ENCODE measurements at places on chromosomes 11 and 22.

DNA sequence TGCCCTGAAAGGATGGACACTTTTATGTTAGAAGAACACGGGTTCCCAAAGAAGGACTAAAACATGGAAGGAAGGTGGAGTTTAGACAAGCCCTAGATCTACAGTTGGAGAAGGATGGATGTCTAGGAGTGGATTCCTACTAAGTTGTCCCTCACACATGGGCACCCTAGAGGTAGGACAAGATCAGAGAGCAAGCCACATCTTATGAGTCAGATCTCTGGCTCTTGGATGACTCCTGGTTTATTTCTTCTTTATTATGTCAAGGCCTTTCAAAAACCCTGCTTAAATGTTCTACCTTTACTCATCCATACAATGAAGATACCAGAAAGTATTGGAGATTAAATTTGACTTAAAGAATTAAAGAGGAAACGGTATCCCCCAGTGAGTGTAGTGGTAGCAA is 34.4 kb downstream of the PRCP start:
- no peak for DNase-seq

- DNase-seq: no peak
Observed at GRCh38 chr11:33616552-33616951, 84.1 kb downstream of the C11orf91 start.

DNA sequence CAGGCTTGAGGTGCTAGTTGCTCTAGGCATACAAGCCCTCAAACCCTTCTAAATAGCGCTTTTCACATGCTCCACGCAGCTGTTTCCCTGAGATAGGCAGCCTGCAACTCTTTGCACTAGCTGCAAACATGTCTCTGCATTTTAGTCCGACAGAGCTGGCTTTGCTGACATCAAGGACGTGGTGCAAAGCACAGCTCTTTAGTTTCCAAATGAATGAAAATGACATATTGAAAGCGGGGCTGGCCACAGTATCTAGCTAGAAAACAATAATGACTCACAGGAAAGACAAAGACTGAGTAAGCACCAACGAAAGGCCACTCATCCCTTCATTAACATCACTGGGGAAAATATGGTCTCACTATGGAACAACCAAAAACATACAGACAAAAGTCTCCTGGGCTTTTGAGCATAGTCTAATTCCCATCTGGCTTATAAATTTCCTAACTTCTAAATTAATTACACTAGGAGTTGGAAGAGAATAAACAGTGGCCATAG is 15.3 kb upstream of the ZC3H12C start:
- no peak for DNase-seq

DNA sequence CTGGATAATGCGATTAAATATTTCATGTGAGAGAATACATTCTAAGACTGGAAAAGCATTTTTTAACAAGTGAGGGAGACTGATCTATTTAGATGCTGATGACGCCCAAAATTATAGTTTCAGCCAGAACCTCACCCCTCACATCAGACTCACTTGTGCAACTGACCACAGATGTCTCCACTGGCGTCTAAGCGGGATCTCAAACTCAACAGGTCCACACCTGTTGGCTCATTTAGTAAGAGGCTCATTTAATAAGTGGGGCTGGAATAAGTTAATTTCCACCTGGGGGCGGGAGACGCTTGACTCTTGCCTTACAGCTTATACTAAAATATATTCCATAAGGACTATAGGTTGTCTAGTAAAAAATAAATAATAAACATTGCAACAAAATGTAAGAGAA is 47.5 kb downstream of the MORC2 start:
- DNase-seq: no peak

- DNase-seq: no peak
Observed at GRCh38 chr22:45064313-45065278, 54.8 kb upstream of the PHF21B start.

- DNase-seq: no peak
Observed at GRCh38 chr11:11148104-11148509, 204.9 kb downstream of the CSNK2A3 start.

GRCh38 chr22:24703101-24703500 is 71.4 kb downstream of the PIWIL3 start:
- DNase-seq: no peak

DNA sequence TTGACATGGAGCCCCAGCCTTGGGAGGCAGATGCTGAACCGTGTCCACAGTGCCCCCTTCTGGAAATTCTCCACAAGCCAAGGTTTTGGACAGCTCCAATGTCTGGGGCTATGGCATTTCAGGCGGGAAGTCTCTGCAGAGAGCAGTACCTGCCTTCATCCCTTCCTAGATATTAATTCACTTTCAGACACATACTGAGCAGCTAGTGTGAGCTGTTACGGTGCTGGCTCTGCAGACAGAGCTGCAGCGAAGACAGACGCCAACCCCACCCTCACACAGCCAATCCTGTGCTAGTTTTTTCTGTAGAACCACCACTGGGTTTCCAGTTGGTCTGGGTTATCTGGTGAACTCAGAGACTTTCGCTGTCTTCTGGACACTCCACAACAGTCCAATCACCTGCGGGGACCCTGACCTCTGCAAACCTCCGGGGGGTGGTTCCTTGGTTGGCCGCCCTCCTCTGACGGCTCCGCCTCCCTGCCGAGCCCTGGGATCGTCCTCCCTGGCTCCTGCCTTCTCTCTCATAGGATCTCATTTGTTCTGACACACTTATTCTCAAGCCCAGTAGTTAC is 9.1 kb downstream of the LMF2 start:
- DNase-seq: no peak

DNA sequence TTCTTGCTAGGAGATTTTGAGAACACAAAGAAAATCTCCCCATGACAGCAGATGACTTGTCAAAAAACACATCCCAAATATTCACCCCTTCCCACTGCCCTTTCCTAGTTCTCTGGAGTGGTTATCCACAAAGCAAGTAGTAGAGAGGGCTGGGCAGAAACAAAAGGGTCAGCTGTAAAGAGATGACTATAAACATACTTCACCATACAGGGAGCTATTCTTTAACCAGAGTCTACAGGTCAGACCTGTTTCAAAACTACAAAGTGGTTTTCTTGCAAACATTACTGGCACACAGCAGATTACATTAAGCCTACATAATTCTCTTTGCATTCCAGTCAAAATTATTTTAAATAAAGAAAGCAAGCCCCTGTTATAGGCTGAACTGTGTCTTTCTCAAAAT is 47.7 kb upstream of the NFRKB start:
- no peak for DNase-seq

DNA sequence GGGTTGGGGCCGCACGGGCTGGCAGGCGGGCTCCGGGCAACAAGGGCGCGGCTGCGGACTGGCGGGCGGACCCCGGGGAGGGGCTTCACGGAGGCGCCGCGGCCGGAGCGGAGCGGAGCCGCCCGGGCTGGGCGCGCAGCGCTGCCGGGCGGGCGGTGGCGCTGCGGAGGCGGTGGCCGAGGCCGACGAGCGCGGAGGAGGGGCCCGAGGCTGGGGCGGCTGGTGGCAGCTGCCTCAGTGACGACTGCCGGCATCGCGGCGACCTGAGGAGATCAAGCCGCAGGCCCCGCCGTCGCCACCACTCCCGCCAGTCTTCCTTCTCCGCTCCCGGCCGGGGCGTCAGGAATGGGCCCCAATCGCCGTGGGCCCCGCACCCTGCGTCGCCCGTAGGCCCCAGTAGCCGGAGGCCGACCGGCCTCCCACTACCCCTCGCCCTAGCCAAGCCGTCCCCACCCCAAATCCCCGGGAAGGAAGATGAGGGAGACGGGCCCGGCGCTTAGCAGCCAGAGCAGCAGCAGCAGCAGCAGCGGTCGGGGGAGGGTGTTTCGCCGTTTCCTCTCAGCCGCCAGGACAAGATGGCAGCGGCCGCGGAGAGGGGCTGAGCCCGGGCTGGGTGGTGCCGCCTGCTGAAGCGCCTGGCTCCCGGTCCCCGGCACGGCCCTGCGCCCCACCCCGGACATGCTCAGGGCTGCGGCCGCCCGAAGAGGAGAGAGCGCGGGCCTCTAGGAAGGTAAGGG is at the start of gene HIPK3:
HIPK3 (plus strand) TSS at position 222 of the 737 bp plus-strand sequence.
- DNase-seq: peak; percentile 88

GRCh38 chr11:104968355-104968855 is at the start of gene CASP4:
Gene CASP4, minus strand, starts transcription at chr11:104968574. Its CDS starts 49 bp downstream, at chr11:104968525.
- no peak for DNase-seq

GRCh38 chr11:996681-997080 is 39.8 kb downstream of the MUC6 start:
- DNase-seq: no peak

GRCh38 chr11:6693342-6694228 is 10.4 kb upstream of the MRPL17 start:
- no peak for DNase-seq

GRCh38 chr11:10666556-10667520 is 26.7 kb downstream of the IRAG1 start:
- DNase-seq: no peak

DNA sequence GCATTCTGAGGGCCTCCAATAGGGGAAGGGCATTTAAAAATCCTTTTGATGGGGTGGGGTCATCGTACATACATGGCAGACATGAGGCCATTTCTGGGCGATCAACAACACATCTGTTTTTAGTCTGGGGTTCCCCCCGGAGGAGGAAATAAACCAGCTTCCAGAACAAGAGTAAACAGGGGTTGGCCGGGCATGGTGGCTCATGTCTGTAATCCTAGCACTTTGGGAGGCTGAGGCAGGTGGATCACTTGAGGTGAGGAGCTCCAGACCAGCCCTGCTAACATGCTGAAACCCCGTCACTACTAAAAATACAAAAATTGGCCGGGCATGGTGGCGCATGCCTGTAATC is 12.0 kb downstream of the PRSS23 start:
- DNase-seq: no peak

- no peak for DNase-seq
Observed at GRCh38 chr11:1757861-1758610, 5.7 kb downstream of the CTSD start.

GRCh38 chr22:30557243-30557642 is 10.7 kb upstream of the SEC14L6 start:
- no peak for DNase-seq

- no peak for DNase-seq
Observed at GRCh38 chr11:130528298-130529261, 80.1 kb downstream of the ADAMTS15 start.

- DNase-seq: peak; percentile 37
Observed at GRCh38 chr22:27930331-27931060, 11.4 kb upstream of the PITPNB start.

DNA sequence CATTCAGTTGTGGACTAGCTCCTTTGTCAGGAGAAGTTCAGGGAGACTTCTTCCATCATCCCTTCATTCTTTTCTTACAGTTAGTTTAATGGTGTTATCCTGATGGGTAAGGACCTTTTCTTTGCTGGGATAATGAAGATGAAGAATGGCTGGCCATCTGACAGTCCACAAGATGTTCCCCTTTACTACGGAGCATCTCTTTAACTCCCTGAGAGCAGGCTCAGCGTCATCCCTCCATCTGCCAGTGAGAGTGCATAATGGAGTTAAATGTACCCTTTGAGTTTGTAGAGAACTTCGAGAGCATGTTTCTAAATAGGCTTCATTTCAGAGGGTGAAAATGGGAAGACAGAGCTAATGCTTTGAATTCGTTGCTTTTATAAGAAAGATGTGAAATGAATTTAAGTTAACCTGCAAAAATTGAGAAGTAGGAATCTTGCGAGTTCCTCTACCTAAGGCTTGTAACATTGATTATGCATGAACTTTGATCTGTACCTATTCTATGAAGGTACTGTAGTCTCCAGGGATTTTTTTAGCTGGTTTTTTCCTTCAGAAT is 1.7 kb downstream of the EP300 start:
- no peak for DNase-seq

- DNase-seq: no peak
Observed at GRCh38 chr11:102430158-102430836, 22.3 kb downstream of the TMEM123 start.

DNA sequence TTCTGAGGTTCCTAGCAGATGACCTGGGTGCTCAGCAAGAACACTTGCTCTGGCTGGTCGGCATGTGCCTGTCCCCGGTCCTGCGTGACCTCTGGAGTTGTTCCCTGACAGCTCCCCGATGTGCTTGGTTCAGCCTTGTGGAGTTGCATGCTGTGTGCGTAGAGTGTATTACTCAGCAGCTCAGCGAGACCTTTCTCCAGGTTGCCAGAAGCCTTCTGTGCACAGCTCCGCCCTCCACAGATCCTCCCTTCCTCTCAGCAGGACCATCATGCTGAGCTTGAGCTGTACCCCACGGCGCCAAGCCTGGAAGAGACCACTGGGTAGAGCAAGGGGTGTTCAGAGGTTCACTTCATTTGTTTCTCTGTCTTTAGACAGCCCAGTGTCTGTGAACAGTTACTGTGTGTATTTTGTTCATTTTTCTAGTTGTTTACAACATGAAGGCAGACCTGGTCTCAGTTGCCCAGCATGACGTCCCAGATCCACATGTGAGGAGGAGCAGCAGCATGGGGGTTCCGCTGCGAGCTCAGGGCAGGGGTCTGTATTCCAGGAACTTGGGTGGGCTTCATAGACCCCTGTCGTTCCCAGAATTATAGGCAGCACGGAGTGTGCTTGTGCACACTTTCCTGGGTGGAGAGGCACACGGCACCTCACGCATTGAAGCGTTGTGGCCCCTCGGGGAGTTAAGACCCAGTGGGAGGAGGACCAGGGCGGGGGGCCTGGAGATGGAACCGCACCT is 148.6 kb downstream of the IGLL1 start:
- no peak for DNase-seq

DNA sequence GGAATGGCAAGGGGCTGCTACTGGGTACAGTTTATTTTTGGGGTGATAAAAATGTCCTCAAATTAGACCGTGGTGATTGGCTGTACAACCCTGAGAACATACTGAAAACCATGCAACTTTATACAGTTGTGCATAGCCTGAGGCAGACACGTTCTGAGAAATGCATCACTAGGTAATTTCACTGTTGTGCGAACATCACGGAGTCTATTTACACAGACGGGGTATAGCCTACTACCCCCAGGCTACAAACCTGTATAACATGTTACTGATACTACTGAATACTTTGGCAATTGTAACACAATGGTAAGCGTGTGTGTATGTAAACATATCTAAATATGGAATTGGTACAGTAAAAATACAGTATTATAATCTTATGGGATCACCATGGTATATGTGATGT is 23.6 kb downstream of the NARS2 start:
- no peak for DNase-seq

DNA sequence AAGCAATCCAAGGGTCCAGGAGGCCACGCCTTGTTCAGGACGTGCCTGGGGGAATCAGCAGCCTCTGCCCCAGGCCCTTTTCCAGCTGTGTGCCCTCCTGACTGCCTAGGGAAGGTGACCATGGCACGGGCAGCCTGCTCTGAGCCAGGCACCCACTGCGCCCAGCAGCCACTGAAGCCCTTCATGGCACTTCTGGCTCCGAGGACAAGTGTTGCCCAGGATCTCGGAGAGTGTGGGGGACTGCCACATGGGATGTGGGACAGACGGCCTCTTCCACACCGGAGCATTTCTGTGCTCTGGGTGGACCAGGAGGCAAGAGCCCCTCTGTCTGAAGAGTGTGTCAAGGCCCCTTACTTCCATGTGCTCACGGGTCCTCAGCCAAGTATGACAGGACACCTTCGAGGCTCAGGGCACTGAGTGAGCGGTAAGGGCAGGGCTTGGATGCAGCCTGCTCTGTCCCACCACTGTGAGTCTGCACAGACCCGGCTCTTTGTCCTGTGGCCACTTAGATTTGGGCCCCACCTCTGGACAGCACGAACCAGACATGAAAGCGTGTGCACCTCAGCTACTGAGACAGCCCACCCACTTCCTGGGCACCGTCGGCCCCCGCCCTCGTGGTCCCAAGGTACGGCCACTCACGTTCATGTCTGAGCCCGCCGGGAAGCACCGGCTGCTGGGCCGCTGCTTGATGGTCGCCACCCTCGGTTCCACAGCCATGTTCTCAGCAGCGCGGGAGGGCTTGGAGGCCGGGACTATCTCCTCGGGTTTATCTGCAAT is 93.6 kb downstream of the CTTN start:
- no peak for DNase-seq

- DNase-seq: no peak
Observed at GRCh38 chr22:26471522-26471921, 12.1 kb downstream of the HPS4 start.

- no peak for DNase-seq
Observed at GRCh38 chr11:78586452-78587046, 11.9 kb upstream of the NARS2 start.
